ENCODE measurements at places on chromosomes 3 and 15. TPM values are rescaled to one million over a fixed set of nuclear protein-coding genes. Genes with fewer than 3 reads are reported as not detected.

LMAN1L gene
- 11.2 TPM for total RNA-seq

MIX23 gene
- 15.1 TPM for total RNA-seq

SCAMP5 gene
- total RNA-seq, result 1.7 TPM

AVEN gene
- total RNA-seq, result 35.8 TPM

RAB6B gene
- 37.7 TPM for total RNA-seq

TLR9 gene
- total RNA-seq, result 0.21 TPM

DGKG gene
- total RNA-seq, result 35.9 TPM

ADAMTS17 gene
- total RNA-seq, result 0.52 TPM

PSTPIP1 gene
- total RNA-seq, result 17.2 TPM

FMN1 gene
- 6.4 TPM for total RNA-seq

All from heart left ventricle (tissue), 16 donors.